ENCODE measurements at places on chromosomes 12 and 14.

DNA sequence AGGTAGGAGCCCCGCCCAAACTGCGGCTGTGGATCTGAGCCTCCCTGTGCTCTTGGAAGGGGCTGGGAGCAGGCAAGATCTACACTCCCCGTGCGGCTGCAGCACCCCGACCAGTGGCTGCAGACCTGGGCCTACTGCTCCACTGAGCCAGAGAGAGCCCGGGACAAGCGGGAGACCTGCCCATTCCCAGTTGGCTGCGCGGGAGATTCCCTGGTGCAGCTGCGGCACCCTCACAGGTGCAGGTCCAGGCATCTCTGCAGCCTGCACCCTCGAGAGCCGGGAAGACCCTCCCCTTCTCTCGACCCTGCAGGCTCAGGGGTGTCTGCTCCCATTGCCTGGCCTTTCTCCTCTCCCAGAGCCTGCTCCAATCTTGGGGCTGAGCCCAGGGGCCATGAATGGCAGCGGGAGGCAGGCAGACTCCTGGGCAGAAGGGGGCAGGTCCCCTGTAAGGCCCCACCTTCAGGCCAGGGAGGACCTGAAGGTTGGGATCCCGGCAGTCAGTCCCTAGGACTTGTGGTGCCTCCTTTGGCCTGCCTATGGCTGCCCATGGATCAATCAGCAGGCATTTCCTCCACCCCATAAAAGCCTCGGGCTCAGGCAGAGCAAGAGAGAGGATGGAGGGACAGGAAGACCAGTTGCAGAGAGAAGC lies 8.8 kb upstream of the A2M start:
- DNase-seq = no peak

- no peak for DNase-seq
Observed at GRCh38 chr12:111029732-111030131, 109.4 kb upstream of the MYL2 start.

GRCh38 chr12:58920961-58921861 lies 907 bp upstream of the LRIG3 start:
- no peak for DNase-seq

GRCh38 chr12:87870493-87871460 lies 158.4 kb downstream of the C12orf50 start:
- DNase-seq = no peak

GRCh38 chr14:21229821-21230220 lies 39.4 kb downstream of the HNRNPC start:
- DNase-seq = no peak

DNA sequence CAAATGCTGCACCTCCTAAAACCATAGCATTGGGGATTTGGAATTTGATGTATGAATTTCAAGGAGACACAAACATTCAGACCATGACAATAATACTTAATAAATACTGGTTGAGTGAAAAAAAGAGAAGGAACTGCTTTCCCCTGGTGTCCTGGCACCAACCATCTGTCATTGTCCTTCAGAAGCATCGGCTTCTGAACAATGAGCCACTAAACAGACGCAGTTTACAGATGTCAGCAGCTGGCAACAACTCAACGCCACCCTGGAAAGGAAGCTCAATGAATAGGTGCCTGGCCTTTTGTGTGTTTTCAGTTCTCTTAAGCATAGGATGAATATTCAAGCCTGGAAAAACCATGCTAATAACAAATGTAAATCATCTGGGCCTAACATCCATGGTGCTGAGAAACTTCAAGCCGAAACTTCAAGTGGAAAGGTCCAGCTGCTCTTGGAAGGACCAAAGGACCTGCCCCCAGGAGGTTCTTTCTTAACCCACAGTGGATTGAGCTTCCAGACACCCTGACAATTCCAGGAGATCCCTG lies 101.3 kb downstream of the WIF1 start:
- DNase-seq = no peak

- DNase-seq = no peak
Observed at GRCh38 chr12:57609781-57610553, 1.3 kb upstream of the ARHGEF25 start.
